Stimulated activated CD8-positive, alpha-beta memory T cell treated with anti-CD3 and anti-CD28 coated beads, Interleukin-7, amount 100 ng/mL, for 1 hour (primary cell): ENCODE measurements at places on chromosomes 2 and 18.

DNA sequence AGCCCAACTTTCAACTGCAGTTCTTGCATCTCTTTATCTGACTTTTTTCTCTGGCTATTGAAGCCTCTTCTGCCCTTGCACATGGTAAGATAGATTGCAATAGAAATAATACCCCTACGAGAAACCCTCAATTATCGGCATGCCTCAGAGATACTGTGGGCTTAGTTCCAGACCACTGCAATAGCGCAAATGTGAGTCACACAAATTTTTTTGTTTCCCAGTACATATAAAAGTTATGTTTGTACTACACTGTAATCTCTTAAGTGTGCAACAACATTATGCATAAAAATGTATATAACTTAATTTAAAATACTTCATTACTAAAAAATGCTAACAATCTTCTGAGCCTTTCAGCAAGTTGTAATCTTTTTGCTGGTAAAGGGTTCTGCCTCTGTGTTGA is 124.7 kb downstream of the PDE1A start:
- DNase-seq, result no peak

- DNase-seq, result no peak
Measured at GRCh38 chr2:138787053-138787666, 7.0 kb upstream of the NXPH2 start.

GRCh38 chr2:45699032-45699658 is 47.7 kb downstream of the PRKCE start:
- no peak for DNase-seq

- DNase-seq, result no peak
Measured at GRCh38 chr2:48105848-48106247, 199.6 kb upstream of the FBXO11 start.

DNA sequence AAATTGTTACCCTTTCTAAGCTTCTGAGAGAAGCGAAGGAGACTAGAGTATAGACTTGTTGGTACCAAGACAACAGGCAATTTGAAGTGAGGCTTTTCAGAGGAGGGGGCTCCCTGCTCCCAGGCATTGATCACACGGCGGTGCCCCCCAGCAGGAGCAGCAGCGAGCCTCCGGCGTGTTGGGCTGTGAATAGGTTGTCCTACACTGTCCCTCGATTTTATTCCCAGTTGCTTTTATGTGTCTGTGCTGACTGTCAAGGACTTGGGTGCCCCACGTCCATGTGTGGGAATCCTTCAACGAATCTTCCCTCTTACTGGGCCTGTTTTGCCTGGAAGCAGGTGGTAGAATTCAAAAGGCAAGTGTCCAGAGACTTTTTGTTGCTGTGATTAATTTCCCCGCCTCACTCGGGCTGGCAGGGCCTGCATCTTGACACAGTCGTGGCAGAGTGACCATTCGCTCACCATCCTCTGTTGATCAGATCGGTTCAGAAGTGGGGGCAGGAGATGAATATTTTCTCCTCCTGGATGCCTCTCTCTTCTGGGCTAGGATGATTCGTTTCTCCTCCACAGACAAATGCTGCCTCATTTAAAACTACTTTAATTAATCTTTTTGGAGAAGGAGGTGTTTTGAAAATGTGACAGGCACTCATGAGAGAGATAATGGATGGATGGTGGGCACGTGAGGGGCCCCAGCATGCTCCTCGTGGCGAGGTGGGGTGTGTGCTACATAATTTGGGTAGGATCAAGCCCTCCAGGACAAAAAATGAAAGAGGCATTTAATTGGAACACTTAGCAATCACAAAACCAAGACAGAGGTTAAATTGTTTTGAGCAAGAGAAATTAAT is 77.6 kb downstream of the SMIM21 start:
- DNase-seq, result no peak

GRCh38 chr2:228401065-228401912 is 219.8 kb upstream of the SPHKAP start:
- DNase-seq, result no peak

DNA sequence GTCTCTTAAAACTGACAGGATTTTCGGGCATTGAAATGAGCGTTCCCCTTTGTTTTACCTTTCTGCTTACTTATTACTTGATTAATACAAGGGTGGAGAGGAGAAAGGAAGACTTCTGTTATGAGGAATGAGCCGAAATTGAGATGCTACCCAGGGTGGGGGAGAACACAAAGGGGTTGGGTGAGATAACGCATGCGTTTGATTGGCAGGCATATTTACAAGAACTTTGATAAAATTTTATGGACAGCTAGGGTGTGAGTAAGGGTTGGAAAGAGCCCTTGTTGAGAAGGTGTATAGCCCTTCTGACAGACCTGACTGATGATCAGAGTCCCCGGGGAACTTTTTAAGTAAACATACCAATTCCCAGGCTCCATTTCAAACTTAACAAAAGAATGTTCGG is 1.8 kb downstream of the RNF138 start:
- DNase-seq, result no peak

DNA sequence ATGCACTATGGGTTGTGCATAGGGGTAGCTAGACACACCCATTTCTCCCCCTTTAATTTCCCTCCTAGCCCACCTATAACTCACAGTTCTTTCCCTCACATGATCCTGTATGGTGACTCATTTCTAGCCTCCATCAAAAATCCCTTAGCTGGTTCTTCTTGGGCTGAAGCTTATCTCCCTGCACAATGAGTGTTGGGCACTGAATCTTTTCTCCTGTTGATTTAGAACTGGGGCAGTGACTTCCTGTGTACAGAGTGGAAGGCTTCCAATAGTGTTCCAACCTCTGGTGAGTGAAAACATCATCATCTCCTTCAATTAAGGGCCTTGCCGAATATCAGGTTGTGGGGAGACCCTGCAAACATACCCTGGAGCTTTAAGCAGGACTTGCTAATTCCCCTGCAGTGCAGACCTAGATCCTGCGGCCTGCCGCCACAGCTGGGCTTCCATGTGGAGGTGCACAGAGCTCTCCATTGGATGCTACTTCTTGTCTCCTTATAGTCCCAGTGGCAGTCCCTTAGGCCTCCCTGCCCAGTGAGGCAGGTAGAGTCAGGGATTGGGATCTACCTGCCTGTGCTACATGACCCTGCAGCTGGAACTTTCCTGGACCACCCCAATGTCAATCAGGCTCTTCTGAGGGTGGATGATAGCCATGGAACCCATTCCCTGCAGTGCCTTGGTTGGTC is 121.8 kb downstream of the PLB1 start:
- no peak for DNase-seq

- DNase-seq, result no peak
Measured at GRCh38 chr2:101551336-101551888, 76.5 kb upstream of the RFX8 start.

DNA sequence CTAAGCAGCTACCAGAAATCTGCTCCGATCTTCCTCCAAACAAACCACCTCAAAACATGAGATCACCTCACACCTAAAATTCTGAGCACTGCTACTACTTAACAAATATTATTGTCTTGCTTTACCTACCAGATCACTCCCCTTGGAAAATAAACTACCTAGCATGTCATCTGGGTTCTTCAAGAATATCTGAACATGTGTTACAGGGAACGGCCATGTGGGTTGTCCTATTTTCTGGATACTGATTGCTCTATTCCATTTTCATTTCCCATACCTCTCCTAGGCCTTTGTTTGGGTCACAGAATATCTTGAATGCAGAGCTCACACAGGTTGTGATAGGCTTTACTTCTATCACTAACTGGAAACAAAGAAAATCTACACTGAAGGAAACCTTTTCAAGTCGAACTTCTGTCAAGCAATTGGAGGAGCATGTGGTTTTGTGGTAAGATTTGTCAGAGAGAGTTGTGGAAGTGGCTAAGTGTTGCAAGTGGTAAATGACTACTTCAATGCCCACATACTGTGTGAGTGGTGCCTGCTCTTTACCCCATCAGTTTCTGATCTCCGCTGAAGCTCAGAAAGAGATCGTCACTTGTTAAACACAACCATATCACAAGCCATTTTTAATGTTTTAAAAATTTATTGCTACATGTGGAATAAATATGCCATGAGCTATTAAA is 739.1 kb upstream of the ZEB2 start:
- DNase-seq, result no peak

GRCh38 chr2:236333417-236334121 is 69.4 kb upstream of the ASB18 start:
- no peak for DNase-seq

- DNase-seq, result no peak
Measured at GRCh38 chr2:206361407-206362045, 81.8 kb upstream of the ADAM23 start.

DNA sequence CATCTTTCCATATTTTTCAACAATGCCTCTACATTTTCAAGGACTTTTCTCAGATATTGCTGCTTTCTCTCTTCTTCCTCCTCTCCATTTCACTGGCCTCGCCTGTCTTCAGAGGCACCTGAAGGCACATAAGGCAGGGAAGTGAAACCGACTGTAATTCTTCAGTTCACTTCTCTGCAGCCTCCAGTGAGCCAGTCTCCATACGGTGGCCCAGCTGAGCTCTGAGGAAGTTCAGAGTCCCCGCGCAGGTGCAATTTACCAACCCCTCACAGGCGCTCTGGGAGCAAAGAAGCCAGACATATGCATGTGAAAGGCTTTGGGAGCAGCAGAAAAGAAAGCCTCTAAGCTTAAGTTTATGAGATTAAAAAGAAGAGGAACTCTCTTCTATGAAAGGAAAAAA is 12.4 kb downstream of the KLHL14 start:
- no peak for DNase-seq

GRCh38 chr2:29526587-29527586 is 394.5 kb downstream of the ALK start:
- no peak for DNase-seq

DNA sequence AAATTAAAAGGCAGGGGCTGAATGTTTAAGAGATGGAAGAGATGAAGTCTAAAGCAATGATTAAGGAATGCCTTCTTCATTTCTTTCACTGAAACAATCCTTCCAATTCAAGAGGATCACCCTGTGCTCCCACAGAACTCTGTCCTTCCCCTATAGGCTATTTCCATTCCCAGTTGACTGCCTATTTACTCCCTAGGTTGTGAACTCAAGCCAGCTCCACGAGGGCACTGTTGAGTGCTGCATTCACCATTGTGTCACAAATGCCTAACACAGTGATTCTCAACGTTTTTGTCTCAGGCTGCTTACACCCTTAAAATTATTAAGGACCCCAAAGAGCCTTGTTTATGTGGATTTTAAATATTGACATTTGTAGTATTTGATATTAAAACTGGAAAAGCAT is 112.4 kb downstream of the AOX1 start:
- no peak for DNase-seq

GRCh38 chr2:238134393-238134785 is 4.1 kb upstream of the KLHL30 start:
- no peak for DNase-seq

DNA sequence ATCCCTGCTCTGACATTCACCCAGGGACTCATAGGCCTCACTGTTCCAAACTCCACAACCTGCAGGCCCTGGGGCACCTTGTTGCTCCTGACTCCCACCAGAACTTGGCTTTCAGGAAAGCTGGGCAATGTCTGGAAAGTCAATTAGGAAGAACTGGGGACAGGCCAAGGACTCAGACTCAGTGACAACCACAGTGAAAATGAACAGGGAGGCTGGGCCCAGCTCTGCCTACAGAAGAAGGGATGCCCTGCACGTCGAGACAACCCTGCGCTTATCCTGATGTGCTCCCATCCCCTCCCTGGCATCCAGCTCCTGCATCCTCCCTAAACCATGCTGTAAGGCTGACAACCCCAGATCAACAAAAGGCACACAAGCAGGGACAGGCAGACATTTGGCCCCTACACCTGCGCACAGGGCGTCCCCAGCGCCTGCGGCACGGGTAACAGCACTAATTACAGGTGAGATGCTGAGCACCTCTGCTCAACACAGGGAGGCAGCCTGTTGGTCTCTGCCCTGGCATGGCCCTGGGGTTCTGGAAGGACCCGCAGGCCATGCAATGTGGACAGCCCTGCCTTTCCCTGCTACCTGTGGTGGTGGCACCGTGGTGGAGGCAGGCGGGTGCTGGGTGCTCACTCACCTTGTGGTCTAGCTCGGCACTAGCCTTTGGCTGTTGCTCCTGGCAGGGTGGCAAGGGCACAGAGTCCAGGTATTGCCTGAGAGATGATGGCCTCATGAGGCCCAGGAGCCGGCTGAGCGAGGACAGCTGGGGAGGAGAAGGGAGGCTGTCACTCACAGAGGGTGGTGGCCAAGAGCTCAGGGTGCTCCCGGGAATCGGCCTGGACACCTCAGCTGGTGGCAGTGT is 23.6 kb upstream of the SEMA4C start:
- DNase-seq, result no peak

DNA sequence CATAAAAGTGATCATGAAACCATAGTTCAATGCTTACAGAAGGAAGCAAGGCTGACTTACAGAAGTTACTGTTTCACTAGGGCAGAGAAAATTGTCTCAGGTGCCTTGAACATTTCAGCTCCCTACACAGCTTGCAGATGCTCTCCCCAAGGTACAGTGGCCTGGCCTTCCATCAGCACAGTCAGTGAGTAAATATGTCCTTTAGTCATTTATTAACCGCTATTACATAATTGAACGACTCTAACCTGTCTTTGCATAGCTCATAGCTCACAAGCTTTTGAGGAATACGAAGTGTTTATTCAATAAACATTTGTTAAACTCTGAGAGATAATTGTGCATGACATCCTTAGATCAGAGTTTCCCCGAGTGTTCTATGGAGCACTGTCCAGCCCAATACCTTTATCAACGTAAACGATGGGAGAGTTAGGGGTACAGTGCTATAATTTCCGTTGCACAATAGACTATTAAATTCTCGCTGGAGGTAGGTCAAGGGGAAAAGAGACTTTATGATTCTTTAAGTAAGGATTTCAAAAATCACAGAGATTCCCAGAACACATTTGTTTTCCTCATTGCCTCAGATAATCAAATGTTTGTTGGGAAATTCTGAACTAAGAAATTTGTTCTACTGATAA is 677.8 kb downstream of the TSN start:
- DNase-seq, result no peak

DNA sequence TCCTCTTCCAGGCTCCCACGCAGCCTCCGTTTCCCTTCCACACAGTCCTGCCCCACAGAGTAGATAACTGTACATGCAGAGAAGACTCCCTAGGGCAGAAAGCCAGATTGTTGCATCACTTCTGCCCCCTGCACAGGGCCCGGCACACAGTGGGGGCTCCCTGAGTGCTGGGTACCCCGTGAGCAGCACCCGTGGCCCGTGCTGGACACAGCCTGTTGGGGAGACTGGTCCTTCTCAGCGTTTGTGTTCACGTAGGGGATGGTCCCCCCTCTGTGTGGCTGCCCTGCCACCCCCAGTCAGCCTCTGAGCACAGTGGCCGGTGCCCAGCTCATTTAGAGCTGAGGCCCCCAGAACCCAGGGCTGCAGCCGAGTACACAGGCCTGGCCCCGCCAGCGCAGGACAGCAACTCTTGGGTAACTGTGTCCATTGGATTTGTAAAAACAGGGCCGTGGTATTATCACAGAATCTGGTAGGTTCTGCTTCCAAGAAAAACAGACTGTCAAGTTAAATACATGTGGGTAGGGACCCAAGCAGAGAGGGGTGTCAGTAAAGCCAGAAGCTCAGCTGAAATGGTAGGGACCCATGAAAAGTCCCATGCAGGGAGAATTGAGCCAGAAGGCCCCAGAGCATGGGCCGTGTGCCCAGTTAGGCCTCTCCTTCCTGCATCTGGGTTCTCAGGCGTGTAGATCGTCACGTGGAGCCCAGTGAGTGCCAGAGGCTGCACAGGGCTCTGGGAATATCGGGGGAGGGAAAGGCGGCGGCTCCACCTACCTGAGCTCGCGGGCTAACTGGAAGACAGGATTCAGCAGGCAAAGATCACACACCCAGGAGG is 257.3 kb downstream of the ATAD2B start:
- no peak for DNase-seq
